ENCODE measurements at places on chromosomes 6 and 20.

GRCh38 chr20:19964289-19965265 is 52.6 kb upstream of the NAA20 start:
- DNase-seq, result peak; percentile 57

GRCh38 chr6:135066806-135067205 is 12.2 kb upstream of the HBS1L start:
- DNase-seq, result no peak

GRCh38 chr6:14379568-14379967 is 262.0 kb downstream of the CD83 start:
- no peak for DNase-seq

- DNase-seq, result no peak
Observed at GRCh38 chr20:63622096-63622495, 4.8 kb downstream of the GMEB2 start.

GRCh38 chr6:75188221-75188925 is 17.5 kb downstream of the COL12A1 start:
- no peak for DNase-seq

DNA sequence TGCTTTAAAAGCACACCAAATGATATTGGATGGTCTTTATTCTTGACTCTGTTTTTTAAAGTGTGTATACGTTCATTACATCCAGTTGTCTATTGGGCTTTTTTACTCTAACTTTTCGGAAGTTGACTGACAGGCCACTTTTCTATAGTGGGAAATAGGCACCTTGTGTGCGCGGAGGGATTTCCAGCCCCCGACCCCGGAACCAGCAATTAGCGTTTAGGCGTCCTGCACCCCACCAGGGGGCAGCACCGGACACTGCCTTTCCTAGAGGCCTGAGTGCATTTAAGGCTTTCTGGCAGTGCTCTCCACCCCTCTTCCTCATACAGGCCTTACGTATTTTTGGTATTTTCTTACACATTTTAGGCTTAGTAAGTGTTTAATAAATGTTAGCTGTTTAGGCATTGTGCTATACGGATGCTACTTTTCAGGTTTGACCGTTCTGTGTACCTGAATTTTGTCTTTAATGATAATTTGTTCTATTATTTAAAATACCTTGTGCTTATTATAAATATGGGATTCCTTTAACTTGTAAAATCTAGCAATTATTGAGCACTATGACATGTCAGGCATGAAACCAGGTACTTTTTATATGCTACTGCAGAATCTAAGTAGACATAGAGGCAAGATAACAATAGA is 231.8 kb downstream of the BCKDHB start:
- no peak for DNase-seq

DNA sequence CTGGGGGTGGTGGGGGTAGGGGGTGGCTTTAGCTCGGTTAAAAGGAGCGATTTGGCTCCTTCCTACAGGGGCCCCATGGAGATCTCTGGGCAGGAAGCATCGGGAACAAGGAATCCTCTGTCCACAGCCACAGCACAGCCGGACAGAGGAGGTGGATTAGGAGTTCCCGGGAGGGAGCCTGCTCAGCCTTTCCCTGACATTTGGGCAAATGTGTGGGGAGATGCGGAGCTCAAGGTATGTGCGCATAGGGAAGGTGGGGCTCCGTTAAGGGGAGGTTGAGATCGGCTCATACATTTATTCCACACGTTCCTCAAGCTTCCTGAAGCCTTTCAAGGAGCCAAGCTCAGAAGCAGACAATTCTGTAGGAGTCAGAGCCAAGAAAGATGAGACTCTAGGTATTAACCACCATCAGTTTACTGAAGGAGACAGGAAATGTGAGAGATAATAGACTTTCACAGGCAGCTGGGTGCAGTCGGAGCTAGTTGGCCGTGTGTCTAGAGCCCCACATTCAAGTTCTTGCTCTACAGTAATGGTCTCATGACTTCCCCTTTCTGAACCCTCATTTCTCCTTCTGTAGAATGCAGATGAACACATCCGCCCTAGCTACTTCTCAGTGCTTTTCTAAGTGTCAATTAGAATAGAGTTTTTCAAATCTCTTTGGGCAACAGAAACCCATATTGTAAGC is 40.8 kb upstream of the EPB41L1 start:
- DNase-seq, result no peak

- DNase-seq, result peak; percentile 56
Observed at GRCh38 chr20:34536798-34537394, 20.7 kb downstream of the DYNLRB1 start.

DNA sequence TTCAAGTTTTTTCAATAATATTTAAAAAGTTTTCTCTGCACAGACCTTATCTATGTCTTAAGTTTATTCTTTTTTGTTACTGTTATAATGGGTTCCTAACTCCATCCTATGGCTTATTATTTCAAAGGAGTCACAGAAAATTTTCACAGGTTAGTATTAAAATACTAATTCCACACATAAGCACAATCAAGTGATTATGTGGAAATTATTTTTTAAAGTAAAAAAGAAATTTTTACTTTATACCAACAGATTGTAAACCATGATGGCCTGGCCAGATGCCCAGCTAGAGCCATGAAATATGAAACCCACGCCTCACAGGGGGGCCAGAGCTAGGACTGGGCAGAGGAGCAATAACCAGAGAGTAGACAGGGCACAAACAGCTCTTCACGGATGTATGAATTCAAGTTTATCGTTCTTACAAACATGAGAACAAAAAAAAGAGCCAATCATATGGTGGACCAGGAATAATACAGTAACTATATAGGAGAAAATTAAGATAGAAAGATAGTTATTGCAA is 34.0 kb downstream of the NUDT3 start:
- no peak for DNase-seq

DNA sequence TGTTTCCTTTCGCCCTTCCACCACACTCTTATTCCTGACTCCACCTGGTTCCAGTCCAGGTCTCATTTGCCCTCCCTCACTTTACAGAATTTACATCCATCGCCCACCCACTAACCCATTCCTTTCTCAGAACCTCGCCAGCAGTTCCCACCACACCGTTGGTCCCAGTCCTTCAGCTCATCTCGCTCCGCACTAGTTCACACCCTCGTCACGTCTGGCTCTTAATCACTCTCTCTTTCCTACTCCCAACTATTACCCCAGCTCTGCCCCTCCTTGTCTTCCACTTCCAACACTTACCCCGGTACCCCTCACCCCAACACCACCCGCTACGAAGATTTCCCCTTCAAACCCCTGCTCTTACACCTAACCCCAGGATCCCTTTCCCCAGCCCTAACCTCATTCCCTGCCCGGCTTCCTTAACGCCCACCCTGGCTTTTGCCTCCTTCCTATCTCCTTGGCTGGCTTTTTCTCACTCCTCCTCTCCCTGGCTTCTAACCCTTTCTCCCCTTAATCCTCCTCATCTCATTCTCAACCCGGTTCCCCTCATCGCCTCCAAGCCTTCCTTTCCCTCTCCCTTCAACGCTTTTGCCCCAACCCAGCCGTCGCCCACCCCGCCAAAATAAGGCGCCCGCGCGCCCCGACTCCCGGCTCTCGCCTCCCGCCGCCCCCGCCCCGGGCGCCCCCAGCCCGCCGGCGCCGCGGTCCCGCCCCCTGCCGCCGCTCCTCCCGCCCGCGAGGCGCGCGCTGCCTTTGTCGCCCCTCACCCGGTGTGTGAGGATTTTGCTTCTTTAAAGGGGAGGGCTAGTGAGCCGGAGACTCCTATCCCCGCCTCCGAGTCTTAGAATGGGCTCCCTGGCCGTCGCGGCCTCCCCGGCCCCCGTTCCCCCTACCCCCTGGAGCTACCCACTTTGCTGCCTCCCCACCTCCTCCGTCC is 542 bp downstream of the USP49 start:
- DNase-seq, result peak; percentile 56

DNA sequence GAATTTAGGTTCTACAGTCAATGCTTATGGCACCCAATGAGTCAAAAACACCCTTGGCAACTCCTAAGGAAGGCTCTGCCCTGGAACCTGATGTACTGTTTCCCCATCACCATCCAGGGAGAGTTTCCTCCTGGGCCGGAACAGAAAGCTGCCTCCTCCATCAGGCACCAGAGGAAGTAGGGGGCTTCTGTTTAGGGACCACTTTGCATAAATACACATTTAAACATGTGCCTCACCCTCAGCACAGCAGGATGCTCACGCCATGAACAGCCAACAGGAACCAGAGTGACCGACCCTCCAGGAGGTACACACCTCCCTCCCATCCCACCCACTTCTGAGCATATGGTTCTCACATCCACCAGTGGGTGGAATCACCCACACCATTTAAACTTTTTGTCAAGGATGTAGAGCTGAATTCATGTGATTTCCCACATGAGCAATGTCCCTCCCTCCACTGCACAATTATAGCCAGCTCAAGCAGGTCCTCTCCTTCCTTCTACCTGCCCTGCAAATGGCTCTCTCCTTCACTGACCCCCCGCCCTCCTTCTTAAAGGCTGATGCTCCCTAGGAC is 14.8 kb downstream of the DDRGK1 start:
- DNase-seq, result no peak

GRCh38 chr6:147222160-147222838 is 18.1 kb downstream of the STXBP5 start:
- DNase-seq, result peak; percentile 28

GRCh38 chr20:62549499-62550086 is 73.8 kb upstream of the GATA5 start:
- DNase-seq, result no peak

GRCh38 chr6:125050663-125051318 is 88.6 kb downstream of the RNF217 start:
- DNase-seq, result peak; percentile 86

GRCh38 chr6:37150314-37150713 is 19.6 kb upstream of the PIM1 start:
- DNase-seq, result no peak

GRCh38 chr20:33830371-33830770 is 19.2 kb downstream of the CHMP4B start:
- DNase-seq, result no peak

- no peak for DNase-seq
Observed at GRCh38 chr20:53085720-53086119, 113.6 kb downstream of the TSHZ2 start.

- no peak for DNase-seq
Observed at GRCh38 chr6:133584823-133585222, 304.1 kb upstream of the TCF21 start.

GRCh38 chr6:148516217-148516616 is 173.6 kb downstream of the SASH1 start:
- DNase-seq, result no peak

DNA sequence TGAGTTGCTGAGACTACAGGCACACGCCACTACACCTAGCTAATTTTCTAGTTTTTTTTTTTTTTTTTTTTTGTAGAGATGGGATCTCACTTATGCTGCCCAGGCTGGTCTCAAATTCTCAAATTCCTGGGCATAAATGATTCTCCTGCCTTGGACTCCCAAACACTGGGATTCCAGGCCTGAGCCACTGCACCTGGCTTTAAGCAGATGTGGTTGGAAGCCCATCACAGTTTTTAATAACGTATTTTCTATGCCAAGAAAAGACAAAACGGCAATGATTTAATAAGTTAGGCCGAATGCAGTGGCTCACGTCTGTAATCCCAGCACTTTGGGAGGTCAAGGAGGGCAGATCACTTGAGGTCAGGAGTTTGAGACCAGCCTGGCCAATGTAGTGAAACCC is 456.6 kb downstream of the PRKN start:
- DNase-seq, result no peak

DNA sequence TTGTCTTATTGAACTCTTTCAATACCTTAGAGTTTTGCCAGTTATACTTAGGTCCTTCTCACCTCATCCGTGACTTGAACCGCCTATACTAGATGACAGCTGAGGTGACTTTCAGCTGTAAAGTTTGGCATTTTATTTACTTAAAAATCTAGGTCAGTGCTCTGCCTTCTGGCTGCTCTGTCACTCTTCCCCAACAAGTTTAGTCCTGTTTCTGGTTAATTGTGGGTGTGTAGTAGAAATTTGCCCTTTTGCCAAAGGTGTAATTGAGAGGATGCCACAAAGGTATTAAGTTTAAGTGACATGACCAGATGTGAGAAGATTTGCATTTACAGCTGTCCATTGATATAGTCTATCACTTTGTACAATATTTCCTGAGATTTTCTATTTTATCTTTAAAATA is 106.2 kb downstream of the FARS2 start:
- no peak for DNase-seq

DNA sequence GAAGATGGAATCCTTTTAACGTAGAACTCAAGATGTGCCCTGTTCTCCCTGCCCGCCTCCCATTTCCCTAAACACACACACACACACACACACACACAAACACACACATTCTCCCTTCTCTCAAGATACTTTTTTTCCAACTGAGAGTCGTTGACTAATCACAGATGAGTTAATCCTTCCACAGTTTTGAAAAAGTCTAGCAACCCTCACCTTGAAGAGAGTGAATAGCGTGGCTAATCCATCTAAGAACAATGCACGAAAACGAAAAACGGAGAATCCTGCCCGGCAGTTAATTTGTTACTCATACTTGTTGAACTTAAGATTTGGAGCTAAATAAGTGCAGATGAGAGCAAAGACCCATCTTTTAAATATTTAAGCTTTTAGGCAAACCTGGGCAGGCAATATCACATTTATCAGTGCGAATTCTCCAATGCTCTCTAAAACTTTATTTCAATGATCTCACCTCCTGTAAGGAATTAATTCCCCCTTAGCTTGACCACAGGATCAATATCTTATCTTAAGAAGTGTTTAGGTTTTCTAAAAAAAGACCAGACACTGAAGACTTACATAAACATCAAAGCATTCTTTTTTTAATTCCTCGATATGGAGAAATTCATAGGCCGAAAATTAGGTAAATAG is 1.1 kb downstream of the AGPAT4 start:
- peak; percentile 56 for DNase-seq

DNA sequence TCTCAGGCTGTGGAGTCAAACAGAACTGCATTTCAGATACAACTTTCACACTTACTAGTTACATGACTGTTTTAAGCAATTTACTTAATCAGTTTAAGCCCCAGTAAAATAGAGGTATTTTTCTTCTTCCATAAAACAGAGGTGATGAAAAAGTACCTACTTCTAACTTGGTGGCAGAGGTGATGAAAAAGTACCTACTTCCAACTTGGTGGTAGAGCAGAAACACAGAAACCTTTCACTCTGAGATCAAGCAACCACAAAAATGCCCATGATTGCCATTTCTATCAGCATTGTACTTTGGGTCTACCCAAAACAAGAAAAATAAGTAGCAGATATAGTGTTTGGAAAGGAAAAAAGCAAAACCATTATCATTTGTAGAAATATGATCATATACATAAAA is 148.7 kb downstream of the OPRM1 start:
- DNase-seq, result no peak

Measured in kidney (tissue), 22 donors.